ENCODE measurements at places on chromosomes 7 and 10. TPM values are rescaled to one million over a fixed set of nuclear protein-coding genes. Genes with fewer than 3 reads are reported as not detected.

The MSANTD7 gene
- 6.0 TPM for total RNA-seq

The ACSL5 gene
- 5.1 TPM for total RNA-seq

The CLCN1 gene
- total RNA-seq = not detected

The SPDYE1 gene
- total RNA-seq = 0.13 TPM

The SSC4D gene
- total RNA-seq = 0.51 TPM

The TRPV6 gene
- not detected for total RNA-seq

The CYP3A4 gene
- total RNA-seq = not detected

The MMRN2 gene
- total RNA-seq = 28.0 TPM

The SPDYE6 gene
- total RNA-seq = not detected

DNA sequence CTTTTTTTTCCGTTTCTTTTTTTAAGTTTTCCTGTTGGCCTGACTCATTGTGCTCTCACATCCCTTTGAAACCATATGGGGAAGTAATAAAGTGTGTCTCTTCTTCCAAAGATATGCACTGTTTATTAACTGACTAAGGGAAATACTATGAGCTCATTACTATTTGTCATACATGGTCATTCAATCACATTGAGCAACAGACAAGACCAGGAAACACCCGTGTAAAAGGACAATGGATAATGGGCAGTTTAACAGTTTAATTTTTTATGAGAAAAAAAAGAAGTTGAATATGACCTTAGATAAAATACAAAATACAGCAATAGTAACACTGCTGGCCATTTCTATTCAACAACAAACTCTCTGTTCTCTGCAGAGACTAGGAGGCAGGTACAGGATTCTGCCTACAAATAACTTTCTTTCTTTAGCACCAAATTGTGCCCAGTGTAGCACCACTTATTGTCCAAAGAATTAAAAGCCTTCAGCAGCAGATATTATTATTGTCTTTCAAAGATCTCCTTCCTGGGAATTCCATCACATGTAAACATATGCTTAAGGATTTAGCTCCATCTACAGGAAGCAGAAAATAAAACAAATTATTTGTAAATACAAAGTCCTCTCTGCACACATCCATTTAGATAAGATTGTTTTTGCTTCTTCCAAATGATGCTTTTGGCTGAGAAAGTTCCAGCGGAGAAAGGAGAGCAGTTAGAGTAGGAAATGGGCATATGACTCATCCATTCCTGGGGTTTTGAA, 55.0 kb upstream of the AKR1E2 start:
- no peak for DNase-seq

DNA sequence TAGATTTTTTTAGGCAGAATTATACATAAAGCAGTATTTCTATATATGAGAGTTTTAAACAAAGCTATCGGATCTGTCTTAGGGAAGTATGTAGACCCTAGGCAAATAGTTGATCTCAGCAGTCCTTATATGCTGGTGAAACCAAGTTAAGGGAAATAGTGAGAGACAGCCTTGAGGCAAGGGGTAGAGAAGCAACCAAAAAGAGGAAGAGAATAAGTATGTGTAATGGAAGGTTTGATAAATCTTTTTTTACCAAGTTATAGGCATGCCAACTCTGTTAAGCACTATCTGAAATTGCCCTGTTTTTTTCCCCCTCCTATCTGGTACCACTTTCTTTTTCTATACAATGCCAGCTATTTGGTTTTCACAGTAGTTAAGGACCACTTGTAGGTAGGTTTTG, 19.9 kb downstream of the SPAG6 start:
- no peak for DNase-seq

GRCh38 chr10:130717083-130717482, 580.9 kb downstream of the GLRX3 start:
- DNase-seq = no peak

GRCh38 chr7:1621718-1622117, 48.4 kb upstream of the ELFN1 start:
- no peak for DNase-seq

- DNase-seq = no peak
Measured at GRCh38 chr10:121113911-121114310, 262.7 kb downstream of the WDR11 start.

GRCh38 chr7:41824284-41824683, 121.4 kb upstream of the INHBA start:
- no peak for DNase-seq

- no peak for DNase-seq
Measured at GRCh38 chr7:133372337-133372736, 119.5 kb downstream of the EXOC4 start.

DNA sequence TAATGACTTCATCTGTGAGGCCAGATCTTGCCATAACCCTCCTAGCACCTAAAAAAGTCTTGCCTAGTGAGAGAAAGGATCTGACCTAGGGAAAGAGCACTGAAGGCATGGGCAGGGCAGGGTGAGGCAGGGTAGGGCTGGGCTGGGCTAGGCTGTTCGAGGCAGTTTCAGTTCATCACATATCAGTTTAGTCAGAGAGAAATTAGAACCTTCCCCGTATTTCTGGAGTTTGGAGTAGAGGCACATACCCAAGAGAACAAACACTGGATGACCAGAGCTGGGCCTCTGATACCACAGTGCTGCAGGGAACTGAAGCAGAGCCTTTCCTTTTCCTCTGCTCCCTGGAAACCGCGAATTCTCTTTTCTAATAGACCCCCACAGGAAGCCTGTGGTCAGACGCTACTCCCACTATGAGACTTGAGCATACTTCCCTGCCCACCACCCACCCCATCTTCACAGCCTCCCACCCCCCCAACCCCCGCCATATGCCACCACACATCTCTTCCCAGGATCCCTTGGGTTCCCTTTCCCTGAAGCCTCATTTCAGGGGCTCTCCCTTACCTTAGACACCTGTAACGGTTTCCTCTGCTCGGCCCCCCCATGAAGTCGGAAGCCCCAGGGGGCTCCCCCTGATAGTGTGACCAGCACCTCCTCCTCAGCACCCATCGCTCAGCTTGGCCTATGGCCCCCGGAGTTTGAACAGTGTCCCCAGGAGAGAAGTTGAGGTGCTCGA, 406 bp downstream of the SYNPO2L start:
- no peak for DNase-seq

DNA sequence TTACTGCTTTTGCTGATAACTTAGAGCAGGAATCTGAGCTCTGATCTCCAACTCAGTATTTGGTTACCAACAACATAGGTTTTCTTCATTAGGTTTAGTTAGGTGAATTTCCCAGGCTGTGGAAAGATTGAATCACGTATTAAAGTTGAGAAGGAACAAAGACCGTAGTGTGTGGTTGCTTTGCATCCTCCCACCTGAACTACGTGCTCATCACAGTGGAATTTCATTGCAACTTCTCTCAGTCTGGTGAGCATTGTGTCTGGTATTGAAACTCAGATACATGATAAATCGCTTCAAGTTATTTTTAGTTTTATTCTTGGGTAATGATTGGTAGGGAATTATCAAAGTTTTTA, 139.4 kb upstream of the AKR1E2 start:
- no peak for DNase-seq

DNA sequence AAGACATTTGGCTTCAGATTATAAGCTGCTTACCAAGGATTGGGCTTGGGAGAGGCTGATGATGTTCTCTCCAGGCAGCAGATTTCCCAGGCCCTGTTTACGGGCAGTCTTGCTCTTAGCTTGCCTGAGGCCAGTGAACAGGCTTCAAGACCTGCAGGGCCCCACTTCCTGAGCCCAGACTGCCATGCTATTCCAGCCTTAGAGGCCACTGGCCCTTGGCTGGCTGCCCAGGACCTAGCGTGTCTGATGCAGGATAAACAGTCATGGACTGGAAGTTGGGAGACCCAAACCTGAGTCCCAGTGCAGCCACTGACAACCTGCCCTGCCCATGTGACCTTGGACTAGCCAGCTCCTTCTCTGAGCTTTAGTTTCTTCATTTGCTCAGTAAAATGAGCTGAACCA, 2.9 kb downstream of the PRXL2A start:
- DNase-seq = no peak

DNA sequence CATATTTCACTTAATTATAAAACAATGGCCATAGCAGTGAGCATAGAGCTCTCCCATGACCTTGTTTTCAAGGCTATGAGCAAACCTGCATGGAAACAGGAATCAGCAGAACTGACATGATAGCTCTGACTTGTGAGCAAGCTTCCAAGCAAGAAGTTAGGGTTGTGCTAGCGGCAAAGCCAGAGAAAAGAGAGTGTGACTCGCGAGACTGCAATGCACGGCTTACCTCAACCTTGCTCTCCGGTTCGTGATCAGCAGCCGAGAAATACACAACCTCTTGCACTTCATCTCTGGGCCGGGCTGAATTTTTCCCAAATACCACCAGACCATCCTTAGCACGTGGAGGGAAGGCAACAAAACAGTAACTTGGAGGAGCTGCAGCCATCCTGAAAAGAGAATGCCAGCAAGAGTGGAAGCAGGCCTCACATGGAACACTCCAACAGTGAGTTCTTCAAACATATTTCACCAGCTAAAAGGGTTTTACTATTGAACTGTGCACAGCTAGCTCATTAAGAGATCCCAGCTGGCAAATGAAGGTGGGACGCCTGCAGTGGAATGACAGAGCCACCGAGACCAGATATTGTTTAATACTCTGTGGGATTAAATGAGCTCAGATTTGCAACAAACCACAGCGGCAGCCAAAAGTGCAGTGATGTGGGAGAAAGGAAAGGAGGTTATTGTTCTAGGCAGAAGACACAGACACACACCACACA, 20.8 kb downstream of the SCRN1 start:
- no peak for DNase-seq

DNA sequence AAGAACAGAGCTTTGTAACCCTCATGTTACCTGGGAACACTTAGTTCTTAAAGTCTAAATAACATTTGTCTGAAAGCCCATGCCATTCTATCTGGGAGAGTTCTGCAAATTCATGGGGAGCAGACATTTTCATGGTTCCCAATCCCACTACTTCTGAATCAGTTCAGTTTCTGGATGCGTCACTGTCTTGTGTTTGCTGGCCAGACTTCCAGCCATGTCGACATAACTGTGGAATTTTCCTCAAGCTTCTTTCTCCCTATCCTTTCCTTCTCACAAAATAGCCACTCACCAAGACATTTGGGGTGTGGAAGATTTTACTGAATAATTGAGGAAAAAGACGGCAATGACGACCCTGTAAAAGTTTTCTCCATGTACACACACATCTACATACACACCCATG, 272.5 kb downstream of the NEBL start:
- no peak for DNase-seq

DNA sequence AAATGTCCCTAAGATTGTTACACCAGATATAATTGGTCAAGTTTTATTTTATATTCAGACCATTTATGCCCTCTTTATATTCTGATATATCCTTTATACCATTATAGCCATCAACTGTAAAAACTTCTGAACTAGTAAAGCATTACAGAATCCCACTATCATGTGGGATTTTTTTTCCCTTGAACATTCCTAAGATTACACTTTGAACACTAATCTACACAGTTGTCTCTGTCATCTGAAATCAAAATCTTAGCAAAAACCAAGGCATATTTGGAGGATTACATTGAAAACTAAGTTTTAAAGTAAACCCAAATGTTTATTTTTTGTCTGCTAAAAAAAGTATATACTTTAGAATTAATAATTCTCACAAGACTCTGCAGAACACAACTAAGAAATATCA, 116.2 kb upstream of the GPR22 start:
- DNase-seq = no peak

All from cardiac septum (tissue), 1 donor.